ENCODE measurements at places on chromosomes 7 and 10.

GRCh38 chr7:91355695-91356435 lies 91.6 kb downstream of the FZD1 start:
- DNase-seq: no peak

DNA sequence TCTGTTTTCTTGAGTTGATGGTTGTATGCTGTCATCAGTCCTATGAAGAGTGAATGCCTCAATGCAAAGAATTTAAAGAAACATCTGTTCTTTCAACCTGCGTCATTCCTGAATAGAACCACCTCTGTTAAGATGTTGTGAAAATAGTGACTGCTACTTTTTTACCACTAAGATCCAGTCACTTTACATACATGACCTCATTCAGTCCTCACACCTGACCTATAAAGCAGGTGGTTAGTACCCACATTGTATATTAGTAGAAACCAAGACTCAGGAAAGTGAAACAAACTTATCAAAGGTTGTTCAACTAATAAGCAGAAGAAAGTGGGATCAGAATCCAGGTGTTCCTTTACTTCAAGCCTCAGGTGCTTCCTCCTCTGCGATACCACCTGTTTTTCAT lies 64.8 kb downstream of the ITGB8 start:
- DNase-seq: no peak

DNA sequence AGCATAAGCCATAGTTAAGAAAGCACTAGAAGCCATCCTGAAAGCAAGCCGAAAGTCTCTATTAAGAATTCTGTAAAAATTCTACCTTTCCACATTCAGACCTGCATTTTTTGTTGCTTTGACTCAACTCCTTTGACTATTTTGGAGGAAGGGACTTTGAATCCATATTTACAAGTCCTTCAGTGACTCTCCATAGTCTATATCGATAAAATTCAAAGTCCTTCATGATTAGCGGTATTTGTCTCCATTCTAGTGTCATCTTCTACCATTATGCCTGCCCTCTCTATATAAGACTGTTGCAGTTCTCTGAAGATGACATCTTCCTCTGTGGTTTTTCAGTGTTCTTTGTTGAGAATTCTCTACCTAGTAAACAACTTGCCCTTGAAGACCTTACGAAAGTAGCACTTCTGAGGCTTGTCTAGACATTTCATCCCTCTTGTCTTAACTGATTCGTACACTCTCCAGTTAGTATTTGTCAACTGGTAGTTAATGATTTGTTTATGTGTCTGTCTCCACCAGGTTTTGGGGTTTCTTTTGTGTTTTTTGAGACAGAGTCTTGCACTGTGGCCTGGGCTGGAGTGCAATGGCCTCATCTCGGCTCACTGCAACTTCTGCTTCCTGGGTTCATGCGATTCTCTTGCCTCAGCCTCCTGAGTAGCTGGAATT lies 1.7 kb downstream of the CCSER2 start:
- DNase-seq: no peak

GRCh38 chr7:2647594-2648172 lies 15.9 kb downstream of the TTYH3 start:
- no peak for DNase-seq

GRCh38 chr7:154794147-154794780 lies 208.7 kb downstream of the PAXIP1 start:
- DNase-seq: no peak
